ENCODE measurements at places on chromosomes 16 and 17.

DNA sequence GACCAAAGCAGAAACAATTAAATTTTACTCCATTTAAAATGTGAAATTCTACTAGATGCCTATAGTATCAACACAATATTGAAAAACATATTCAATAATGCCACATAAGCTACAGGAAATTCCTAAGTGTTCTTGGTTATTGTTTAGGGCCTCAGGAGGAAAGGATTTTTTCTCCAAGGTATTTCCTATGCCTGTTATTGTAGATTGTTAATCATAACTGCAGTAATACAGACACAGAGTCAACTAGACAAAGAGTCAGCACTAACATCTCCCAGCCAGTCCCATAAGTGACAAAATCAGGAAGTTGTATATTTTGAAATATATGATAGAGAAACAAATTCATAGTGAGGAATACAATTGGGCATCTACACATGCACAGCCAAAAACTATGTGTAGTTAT is 782.7 kb upstream of the KIF2B start:
- DNase-seq: no peak
- no peaks in the 10 kb centered on the region for H3K36me3 ChIP-seq

DNA sequence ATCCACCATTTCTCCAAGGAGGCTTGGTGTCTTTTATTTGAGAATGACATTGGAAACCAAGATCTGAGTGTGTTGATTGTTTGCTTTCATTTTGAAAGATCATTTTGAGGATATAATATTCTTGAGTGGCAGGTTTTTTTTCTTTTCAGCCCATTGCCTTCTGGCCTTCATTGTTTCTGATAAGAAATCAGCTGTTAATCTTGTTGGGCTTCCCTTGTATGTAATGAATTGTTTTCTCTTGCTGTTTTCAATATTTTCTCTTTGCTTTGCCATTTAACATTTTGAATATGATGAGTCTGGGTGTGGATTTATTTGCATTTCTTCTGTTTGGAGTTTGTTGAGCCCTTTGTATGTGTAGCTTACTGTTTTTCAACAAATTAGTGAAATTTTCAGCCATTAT is 22.0 kb downstream of the PRSS54 start:
- no peak overlapping the region for H3K27ac ChIP-seq
- no peak for DNase-seq
- no peaks in the 10 kb centered on the region for H3K4me1 ChIP-seq

- no peak overlapping the region for H3K4me3 ChIP-seq
- DNase-seq: peak; percentile 75
- H3K36me3 ChIP-seq: no peaks in the 10 kb centered on the region
- H3K27ac ChIP-seq: no peak overlapping the region
- H3K4me1 ChIP-seq: no peaks in the 10 kb centered on the region
These were observed 31.2 kb downstream of the CTU2 start for GRCh38 chr16:88737298-88738150.

GRCh38 chr17:70187383-70187782 is 18.1 kb downstream of the KCNJ2 start:
- H3K4me1 ChIP-seq: peaks cover 6% of the 10 kb centered on the region
- no peaks in the 10 kb centered on the region for H3K36me3 ChIP-seq
- no peak for DNase-seq
- no peak overlapping the region for H3K27ac ChIP-seq
- peaks cover 4% of the 10 kb centered on the region for H3K27me3 ChIP-seq
- H3K4me3 ChIP-seq: no peak overlapping the region

DNA sequence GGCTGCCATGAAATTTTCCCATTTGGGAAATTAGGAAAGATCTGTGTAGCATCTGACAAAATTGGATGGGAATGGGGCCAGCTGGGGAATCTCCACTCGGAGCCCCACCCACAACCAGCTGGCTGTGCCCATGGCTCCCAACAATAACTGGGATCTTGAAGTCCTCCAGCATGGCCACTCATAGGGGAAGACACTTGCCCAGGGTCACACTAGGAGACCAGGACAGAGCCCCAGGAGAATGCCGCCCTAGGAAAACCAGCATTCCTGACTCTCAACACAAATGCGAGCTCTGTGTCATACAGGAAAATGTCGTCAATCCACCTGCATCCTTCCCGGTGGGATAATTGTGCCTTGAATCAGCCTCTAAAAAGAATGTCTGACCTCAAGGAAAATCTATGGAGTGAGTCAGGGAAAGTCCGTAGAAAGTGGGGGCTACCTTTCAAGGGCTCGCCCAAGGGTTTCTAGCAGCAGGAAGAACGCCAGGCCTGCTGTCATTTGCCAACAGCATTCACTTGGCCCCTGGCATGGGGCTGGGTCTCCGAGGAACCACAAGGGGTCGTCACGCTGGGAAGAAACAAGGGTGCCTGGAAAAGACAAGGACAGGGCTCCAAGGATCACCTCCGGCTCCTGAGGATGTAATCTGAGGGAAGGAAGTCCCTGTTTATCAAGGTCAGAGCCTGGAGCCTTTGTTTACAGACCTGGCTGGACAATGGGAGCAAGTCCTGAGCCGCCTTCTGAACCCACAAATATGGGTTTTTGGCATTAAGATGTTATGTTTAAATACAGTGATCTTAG is 15.9 kb downstream of the CDH5 start:
- no peaks in the 10 kb centered on the region for H3K27me3 ChIP-seq
- no peaks in the 10 kb centered on the region for H3K4me1 ChIP-seq
- no peaks in the 10 kb centered on the region for H3K36me3 ChIP-seq
- peak overlapping the region; percentile 58 for H3K27ac ChIP-seq
- no peak overlapping the region for H3K4me3 ChIP-seq

GRCh38 chr17:4600563-4600962 is 16.2 kb downstream of the SMTNL2 start:
- peak; percentile 71 for DNase-seq
- peaks cover 44% of the 10 kb centered on the region for H3K4me1 ChIP-seq
- H3K36me3 ChIP-seq: no peaks in the 10 kb centered on the region
- no peaks in the 10 kb centered on the region for H3K27me3 ChIP-seq
- H3K27ac ChIP-seq: peak overlapping the region; percentile 96

Data from hepatocyte (in vitro differentiated cells).